Esophagus muscularis mucosa (tissue), 4 donors: ENCODE measurements at places on chromosomes 3 and 15.
A peak's percentile ranks its signal among the peaks of the same experiment; 100 is the strongest.

GRCh38 chr3:12829886-12830784, 11.2 kb downstream of the RPL32 start:
- no peaks in the 10 kb centered on the region for H3K27me3 ChIP-seq
- peaks cover 99% of the 10 kb centered on the region for H3K36me3 ChIP-seq

DNA sequence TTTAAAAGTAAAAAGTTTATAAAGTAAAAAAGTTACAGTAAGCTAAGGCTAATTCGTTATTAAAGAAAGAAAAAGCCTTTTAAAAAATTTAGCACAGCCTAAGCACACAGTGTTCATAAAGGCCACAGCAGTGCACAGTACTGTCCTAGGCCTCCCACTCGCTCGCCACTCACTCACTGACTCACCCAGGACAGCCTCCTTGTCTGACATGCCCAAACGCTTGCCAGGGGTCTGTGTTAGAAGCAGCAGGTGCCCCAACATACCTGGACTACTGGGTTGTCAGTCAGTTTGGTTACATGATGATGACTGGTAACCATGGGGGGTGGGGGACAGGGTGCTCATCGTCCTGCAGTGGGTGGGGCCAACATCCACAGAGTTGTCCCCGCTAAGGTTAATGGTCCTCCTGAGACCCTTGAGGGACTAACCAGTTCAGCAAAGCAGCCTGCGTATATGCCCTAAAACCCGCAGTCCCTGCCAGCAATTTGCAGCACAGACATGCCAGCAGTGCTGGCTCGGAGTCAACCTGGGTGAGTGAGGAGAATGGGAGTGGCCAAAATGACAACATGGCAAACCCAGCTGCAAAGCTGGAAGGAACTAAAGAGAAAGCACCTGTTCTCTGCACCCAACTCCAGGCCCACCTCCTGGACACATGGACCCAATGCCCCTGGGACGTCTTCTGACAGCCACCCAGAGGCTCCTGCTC, 49.2 kb downstream of the CYFIP1 start:
- peaks cover 7% of the 10 kb centered on the region for H3K4me1 ChIP-seq
- H3K27ac ChIP-seq, result peak overlapping the region; percentile 20
- no peaks in the 10 kb centered on the region for H3K27me3 ChIP-seq
- DNase-seq, result no peak

- no peaks in the 10 kb centered on the region for H3K36me3 ChIP-seq
- DNase-seq, result no peak
- no peak overlapping the region for H3K27ac ChIP-seq
- H3K4me1 ChIP-seq, result no peaks in the 10 kb centered on the region
Observed at GRCh38 chr3:31878231-31878838, 102.7 kb downstream of the OSBPL10 start.

DNA sequence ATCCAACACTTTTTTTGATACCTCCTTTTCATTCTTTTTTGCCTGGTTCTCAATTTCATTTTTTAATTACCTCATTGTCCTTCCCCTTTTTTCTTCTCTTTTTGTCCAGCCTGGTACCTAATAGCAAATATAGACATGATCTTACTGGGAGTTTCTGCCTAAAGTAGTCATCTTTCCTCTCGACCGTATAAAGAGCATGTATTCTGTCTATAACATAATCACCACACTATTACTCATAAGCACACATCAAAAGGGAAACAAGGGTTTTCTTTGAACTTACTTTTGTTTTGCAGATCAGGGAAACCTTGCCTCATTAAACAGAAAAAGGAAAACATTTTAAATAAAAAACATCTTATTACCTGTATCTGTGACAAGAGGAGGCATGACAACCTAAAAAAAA, 33.0 kb downstream of the FAM98B start:
- H3K36me3 ChIP-seq, result no peaks in the 10 kb centered on the region
- H3K4me3 ChIP-seq, result no peak overlapping the region
- no peaks in the 10 kb centered on the region for H3K27me3 ChIP-seq
- H3K4me1 ChIP-seq, result no peaks in the 10 kb centered on the region

- no peaks in the 10 kb centered on the region for H3K27me3 ChIP-seq
- no peak overlapping the region for H3K4me3 ChIP-seq
- peak; percentile 21 for DNase-seq
- H3K27ac ChIP-seq, result no peak overlapping the region
Observed at GRCh38 chr3:119195911-119196310, 22.5 kb downstream of the UPK1B start.

- DNase-seq, result no peak
- no peak overlapping the region for H3K4me3 ChIP-seq
- H3K36me3 ChIP-seq, result peaks cover 62% of the 10 kb centered on the region
- H3K27ac ChIP-seq, result peak overlapping the region; percentile 26
- no peaks in the 10 kb centered on the region for H3K27me3 ChIP-seq
Observed at GRCh38 chr15:92968926-92969651, 69.0 kb downstream of the CHD2 start.

DNA sequence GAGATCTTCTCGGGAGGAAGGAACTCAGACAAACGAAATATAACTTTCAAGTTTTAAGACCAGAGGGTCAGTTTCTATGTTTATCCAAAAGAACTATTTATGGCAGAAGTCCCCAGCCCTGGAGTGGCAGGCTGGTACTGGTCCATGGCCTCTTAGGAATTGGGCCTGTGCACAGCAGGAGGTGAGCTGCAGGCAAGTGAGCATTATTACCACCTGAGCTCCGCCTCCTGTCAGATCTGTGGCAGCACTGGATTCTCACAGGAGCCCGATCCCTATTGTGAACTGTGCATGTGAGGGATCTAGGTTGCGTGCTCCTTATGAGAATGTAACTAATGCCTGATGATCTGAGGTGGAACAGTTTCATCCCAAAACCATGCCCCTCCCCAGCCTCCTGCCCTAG, 14.3 kb upstream of the HPS3 start:
- DNase-seq, result no peak
- no peaks in the 10 kb centered on the region for H3K36me3 ChIP-seq
- peaks cover 5% of the 10 kb centered on the region for H3K4me1 ChIP-seq
- H3K27ac ChIP-seq, result no peak overlapping the region
- no peak overlapping the region for H3K4me3 ChIP-seq

DNA sequence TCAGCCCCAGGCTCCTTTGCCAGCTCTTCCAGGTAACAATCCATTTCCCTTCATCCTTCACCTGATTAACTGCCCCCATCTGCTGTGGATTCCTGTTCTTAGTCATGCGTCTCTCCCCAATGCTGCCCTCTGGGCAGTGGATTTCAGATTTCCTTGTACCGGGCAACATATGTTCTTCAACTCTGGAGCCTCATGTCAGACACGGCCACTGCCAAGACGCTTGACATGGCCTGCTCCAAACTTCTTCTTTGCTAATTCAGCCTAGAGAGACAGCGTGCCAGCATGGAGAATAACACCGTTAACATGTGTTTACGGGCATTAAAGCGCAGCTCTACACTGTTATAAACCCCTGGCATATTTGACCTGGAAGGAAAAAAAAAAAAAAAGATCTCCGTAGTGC, 1035.1 kb upstream of the NR2F2 start:
- peaks cover 21% of the 10 kb centered on the region for H3K4me1 ChIP-seq
- H3K36me3 ChIP-seq, result no peaks in the 10 kb centered on the region
- no peak overlapping the region for H3K27ac ChIP-seq
- no peaks in the 10 kb centered on the region for H3K27me3 ChIP-seq
- no peak overlapping the region for H3K4me3 ChIP-seq

- no peaks in the 10 kb centered on the region for H3K4me1 ChIP-seq
- peaks cover 42% of the 10 kb centered on the region for H3K36me3 ChIP-seq
- no peaks in the 10 kb centered on the region for H3K27me3 ChIP-seq
- H3K27ac ChIP-seq, result no peak overlapping the region
- H3K4me3 ChIP-seq, result no peak overlapping the region
Observed at GRCh38 chr3:42572278-42572677, 9.5 kb downstream of the SEC22C start.

DNA sequence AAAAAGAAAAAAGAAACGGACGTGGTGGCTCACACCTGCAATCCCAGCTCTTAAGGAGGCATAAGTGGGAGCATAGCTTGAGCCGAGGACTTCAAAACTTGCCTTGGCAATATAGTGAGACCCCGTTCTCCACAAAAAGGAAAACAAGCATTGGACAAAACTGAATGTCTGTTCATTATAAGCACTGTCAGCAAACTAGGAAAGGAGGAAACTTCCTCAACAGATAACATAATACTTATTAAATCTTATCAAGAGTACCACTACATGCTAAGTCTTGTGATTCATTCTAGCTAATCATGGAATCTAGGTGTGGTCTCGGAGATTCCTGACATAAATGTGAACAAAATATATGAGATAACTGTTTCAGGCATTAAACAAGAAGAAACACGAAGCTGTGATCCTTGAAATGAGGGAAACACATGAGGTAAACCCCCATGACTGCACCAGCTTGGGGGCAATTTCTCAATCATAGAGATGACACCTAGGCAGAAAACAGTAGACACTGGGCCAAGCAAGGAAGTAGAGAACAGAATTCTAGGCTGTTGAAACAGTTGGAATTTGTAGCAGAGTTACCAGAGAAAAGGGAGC, 33.3 kb downstream of the TRPM7 start:
- peaks cover 52% of the 10 kb centered on the region for H3K36me3 ChIP-seq
- DNase-seq, result no peak
- no peaks in the 10 kb centered on the region for H3K27me3 ChIP-seq
- H3K4me1 ChIP-seq, result no peaks in the 10 kb centered on the region
- no peak overlapping the region for H3K27ac ChIP-seq

DNA sequence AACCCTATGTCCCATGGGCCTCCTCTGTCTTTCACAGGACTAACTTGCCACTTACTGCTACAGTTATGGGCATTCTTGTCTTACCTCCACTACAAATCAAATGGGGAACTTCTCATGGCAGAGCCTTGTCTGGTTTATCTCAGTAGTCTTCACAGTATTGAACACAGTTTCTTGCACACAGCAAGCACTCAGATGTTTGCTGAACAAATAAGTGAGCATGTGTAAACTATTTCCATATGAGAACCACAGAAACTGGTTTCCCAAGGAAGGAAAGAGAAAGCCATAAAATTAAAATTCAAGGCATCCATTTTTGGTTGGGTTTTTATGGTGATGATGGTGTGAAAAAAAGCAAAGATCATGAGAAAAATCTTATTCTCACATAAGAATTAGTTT, 189.2 kb downstream of the MEX3B start:
- H3K27me3 ChIP-seq, result no peaks in the 10 kb centered on the region
- no peaks in the 10 kb centered on the region for H3K4me1 ChIP-seq
- H3K4me3 ChIP-seq, result no peak overlapping the region
- H3K27ac ChIP-seq, result no peak overlapping the region

DNA sequence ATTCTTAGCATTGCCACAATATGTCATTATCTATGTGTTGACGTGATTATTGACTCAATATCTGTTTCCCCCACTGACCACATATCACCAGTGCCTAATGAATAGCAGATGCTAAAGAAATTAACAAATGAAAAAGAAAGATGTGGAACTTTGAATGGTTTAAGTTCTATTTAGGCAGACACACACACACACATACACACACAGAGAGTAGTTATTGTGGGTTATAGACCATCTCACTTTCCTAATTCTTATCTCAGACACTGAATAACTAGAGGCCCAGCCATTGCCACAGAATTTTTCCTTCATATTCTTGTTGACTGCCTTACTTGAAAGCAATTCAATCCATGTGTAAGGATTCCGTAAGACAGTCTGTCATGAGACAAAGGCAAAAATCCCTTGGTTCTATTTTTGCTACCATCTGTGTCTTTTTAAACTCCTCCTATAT, 61.9 kb upstream of the PHLDB2 start:
- H3K27ac ChIP-seq, result no peak overlapping the region
- H3K36me3 ChIP-seq, result no peaks in the 10 kb centered on the region
- H3K27me3 ChIP-seq, result no peaks in the 10 kb centered on the region
- DNase-seq, result no peak
- H3K4me1 ChIP-seq, result peaks cover 32% of the 10 kb centered on the region
- no peak overlapping the region for H3K4me3 ChIP-seq

DNA sequence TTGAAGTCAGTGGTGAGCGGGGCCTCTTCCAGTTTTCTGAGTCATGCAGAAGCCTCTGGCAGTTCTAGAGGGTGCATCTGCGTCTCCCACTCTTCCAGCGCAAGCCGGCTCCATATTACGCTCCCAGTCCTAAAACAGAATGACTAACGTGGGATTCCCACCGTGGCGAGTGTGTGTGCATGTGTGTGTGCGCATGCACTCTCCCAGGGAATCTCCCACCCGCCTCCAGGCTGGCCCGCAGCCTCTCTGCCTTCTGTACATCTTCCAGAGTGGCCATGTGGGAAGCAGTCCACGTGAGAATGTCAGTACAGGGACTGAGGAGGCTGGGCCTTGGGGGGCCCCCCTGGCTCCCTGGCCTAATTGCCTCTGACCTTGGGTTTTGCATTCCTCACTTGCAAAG, 87.7 kb downstream of the LSM3 start:
- H3K27me3 ChIP-seq, result no peaks in the 10 kb centered on the region
- H3K4me1 ChIP-seq, result peaks cover 5% of the 10 kb centered on the region
- no peak overlapping the region for H3K4me3 ChIP-seq
- no peak overlapping the region for H3K27ac ChIP-seq

DNA sequence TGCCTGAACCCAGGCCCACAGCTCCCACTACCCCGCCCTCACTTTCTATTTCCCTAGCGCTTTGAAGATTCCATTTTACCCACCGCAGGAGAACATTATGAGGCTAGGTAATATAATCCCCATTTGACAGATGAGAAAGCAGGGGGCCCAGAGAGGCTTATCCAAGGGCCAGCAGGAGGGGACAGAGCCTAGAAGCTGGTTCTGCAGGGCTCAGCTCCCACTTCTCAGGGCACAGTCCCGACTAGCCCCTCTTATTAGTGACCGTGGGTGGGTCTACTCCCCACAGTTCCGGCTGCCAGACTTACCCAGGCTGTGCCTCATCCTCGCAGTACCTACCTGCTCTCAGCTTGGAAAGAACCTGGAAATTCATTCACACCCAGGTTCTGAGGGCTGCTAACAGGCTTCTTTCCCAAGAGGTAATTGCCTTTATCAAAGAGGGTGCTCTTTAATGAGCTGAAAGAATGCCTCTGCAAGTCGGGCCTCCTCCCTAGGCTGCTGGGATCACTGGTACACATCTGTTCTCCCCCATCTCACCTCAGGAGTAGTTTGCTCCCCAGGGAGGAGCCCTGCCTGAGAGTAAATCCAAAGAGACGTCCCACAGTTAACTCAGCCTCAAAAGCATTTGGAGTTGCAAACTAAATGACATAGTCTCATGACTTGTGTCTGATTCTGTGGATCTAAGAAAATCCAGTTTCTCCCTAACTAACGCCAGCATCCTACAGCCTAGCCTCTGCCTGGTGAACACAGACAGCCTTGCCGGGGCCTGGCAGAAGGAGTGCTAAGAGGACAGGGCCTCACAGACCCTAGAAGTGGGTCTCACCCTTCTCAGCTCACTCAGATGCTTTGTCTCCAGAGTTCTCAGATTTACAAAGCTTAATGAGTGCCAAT, 125.0 kb downstream of the CHSY1 start:
- H3K27me3 ChIP-seq, result no peaks in the 10 kb centered on the region
- H3K4me3 ChIP-seq, result no peak overlapping the region
- H3K27ac ChIP-seq, result peak overlapping the region; percentile 72
- H3K36me3 ChIP-seq, result no peaks in the 10 kb centered on the region
